Putamen (tissue), 1 donor: ENCODE measurements at places on chromosomes 6 and 20.

DNA sequence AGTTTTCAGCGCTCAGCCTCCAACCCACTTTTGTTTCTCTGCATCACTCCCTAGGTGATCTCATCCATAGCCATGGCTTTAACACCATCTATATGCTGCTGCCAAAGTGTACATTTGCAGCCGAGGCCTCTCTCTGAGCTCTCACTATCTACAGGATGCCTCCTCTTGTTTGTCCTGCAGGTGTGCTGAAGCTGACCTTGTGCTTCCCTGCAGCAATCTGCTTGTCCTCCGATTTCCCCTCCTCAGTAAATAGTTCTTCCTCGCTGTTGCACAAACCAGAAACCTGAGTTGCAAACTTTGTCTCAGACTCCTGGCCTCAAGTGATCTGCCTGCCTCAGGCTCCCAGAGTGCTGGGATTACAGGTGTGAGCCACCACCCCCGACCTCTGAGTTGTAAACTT is 3.7 kb upstream of the TXNDC5 start:
- no peak for DNase-seq

DNA sequence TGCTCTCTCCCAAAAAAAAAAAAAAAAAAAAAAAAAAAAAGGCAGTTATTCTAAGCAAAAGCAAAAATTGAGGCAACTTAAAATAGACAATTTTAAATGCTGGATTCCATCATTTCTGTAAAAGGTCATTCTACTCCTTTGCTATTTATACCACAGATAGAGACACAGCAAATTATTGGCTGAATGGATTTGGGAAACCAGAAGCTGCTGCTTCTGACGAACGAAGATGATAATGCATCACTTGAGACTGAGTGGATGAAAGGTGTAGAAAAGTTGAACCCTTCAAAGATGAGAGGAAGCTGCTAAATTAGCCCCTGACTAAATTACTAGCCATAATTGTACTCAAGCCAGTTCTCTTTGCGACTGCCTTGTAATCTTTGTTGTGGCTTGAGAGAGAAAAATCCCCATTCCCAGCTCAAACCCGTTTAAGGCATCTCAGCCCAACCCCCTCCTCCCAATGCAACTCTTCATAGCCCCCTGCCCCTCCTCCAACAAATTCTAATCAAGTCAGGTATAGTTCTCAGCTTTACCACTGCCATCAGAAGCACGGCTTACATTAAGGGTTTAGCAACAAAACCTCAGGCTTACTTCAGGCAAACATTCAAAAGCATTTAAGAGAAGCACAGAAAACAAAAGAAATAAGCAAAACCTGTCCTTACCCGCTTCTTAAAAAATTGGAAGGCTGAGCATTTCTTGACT is 1.0 kb downstream of the SGK1 start:
- DNase-seq = no peak

DNA sequence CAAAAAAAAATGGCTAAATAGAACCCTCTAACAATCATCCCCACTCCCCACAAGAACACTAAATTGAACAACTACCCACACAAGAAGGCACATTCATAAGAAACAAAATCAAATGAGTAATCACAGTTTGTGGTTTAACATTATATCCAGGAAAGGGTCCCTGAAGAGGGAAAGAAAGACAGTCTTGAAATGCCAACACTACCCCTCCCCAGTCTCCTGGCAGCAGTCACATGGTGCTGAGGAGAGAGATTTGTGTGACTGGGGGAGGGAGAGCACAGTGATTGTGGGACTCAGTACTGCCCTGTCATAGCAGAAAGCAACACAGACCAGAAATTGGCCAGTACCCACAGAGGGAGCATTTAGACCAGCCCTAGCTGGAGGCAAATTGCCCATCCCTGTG is 443.7 kb upstream of the BTBD3 start:
- DNase-seq = no peak

DNA sequence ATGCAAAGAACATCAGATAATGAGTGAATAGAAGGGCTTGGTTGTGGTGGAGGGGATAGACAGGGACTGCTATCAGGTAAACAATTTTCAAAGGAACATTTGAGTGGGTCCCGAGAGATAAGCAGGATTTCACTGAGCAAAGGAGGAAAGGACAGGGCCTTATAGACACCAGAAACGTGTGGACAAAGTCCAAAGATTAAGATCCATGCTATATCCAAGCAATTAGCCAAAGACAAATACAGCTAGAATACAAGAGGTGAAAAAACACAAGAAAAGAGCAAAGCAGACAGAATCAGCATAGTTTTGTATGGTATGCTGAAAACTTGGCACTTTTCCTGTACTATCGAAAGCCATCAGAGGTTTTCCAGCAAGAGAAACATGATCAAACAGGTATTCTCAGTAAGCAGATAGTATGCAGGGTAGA is 59.8 kb downstream of the CDK19 start:
- DNase-seq = no peak

GRCh38 chr20:3360752-3361151 is 46.7 kb downstream of the DNAAF9 start:
- no peak for DNase-seq

- no peak for DNase-seq
Observed at GRCh38 chr20:51542571-51543421, at the start of gene NFATC2. NFATC2 (minus strand) TSS chr20:51542719; CDS start chr20:51542499, 220 bp downstream.

- no peak for DNase-seq
Observed at GRCh38 chr20:53660947-53661381, 67.3 kb upstream of the ZNF217 start.

GRCh38 chr20:62766071-62766450 is 30.2 kb upstream of the MRGBP start:
- no peak for DNase-seq

DNA sequence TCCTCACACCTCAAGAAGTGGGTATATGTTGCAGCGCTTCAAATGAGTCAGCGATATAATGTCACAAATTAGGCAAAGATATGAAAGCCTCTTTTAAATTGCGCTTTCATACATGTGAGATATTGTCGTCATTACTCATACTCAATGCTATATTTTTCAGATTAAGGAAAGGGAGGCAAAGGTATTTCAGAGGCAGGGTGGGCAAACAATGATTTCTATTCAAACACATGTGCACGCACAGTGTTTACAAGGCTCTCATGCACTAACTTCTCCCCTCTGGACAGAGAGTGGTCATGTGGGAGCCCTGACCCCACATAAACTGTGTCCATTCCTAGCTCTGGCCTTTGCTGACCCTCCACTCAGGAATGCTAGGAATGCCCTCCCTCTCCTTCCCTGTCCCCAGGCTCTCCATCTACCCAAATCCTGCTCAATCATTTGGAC is 112.1 kb upstream of the TMEM170B start:
- DNase-seq = no peak

DNA sequence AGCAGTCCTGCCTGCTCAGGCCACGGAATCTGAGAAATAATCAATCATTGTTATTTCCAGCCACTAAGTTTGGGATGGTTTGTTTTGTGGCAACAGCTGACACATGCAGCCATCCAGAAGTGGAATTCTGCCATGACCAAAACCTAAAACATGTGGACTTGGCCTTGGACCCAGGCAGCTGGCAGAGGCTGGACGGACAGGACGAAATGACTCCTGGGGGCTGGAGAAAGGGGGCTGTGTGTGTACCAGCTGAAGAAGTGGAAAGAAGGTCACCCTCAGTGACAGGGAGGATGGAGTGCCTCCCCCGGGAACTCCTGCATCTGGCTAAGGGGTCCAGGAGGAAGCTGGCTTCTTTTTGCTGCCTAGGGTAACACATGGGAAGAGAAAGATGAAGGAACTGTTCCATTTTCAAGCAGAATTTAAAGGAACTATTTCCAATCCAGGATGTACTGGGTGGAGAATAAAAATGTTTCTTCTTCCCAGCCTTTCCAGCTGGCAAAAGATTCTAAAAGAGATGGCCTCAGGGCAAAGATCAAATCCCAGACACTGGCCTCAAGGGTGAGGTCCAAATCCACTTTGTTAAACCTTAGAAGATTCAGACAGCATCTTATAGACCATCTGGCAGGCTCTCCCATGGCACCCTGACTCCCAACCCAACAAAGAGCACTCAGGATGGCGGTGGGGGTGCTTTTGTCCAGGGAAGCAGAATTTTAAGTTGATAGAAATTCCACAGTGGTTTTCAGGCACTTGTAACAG is 14.3 kb downstream of the SERPINB6 start:
- no peak for DNase-seq

DNA sequence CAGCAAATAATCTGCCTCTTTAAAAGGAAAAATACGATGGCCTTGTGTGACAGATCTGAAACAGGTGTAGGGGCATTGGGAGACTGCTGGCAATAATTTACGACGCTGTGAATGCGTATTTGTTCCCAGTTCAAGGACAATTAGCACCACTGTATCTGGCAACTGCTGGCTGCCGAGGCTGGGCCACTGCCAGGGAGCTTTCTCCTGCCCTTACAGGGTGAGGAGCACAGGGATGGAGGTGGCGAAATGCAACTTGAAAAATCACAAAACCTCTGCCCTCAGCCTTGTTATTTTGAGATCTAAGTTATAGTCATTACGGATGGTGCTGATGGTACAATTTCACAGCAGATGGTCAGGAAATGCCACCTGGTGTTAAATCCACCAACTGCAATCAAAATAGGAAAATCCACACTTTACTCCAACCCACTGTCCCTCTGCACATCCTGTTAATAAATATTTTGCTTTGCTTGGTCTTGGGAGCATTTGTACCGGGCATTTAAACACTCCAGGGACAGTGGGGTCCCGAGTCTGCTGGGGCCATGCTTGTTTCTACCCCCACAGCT is 6.4 kb downstream of the MYLK4 start:
- DNase-seq = no peak

- DNase-seq = no peak
Observed at GRCh38 chr6:108671790-108672189, 111.1 kb downstream of the FOXO3 start.

GRCh38 chr20:41304002-41304401 is 13.5 kb downstream of the ZHX3 start:
- DNase-seq = no peak

DNA sequence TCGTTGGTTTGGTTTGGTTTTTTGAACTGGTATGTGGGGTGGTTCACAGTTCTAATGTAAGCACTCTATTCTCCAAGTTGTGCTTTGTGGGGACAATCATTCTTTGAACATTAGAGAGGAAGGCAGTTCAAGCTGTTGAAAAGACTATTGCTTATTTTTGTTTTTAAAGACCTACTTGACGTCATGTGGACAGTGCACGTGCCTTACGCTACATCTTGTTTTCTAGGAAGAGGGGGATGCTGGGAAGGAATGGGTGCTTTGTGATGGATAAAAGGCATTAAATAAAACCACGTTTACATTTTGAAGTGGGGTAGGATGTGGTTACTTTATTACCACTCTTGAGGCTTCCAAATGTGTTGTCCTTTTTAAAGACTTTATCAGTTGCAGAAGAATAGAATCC is 168.0 kb downstream of the ZMYND8 start:
- no peak for DNase-seq

- no peak for DNase-seq
Observed at GRCh38 chr6:19812512-19813119, 24.6 kb upstream of the ID4 start.

- no peak for DNase-seq
Observed at GRCh38 chr6:35093783-35094182, 47.4 kb downstream of the TCP11 start.

- peak; percentile 40 for DNase-seq
Observed at GRCh38 chr6:118939683-118940082, 4.7 kb upstream of the MCM9 start.

DNA sequence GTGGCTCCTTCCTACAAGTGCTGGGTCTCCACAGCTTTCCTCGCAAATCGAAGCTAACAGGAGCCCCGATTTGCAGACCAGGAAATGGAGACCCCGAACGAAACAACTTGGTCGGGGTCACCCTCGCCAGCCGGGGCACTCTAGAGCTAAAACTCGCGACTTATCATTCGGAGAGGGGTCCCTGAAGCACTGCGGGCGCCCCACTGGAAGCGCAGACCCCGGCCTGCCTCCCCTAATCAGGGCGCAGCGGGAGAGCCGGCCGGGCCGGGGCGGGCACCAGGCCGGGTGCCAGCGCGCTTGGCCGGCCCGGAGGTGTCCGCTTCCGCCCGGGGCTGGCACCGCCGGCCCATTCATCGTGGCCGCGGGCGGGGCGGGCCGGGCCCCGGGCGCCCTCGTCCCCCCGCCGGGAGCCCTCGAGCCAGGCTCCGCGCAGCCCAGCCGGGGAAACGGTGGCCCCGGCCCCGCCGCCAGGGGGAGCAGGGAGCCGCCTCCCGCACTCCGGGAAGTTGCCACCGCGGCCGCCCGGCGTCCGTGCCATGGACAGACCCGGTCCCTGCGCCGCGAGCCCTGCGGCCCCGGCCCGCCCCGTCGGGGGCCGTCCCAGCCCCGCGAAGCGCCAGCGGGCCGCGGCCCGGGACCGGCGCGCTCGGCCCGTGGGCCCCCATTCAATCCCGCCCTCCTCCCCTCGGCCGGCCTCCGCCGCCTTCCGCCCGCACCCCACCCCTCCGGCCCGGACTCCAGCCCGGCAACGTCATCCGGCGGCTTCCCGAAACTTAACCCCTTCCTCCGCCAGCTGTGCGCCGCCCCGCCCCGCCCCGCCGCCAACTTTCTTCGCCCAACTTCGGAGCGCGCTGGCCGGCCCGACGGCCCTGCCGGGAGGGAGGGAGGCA is 961 bp downstream of the RRBP1 start:
- peak; percentile 83 for DNase-seq

- no peak for DNase-seq
Observed at GRCh38 chr20:54208548-54209176, 775 bp downstream of the PFDN4 start.

- DNase-seq = no peak
Observed at GRCh38 chr6:90226257-90226656, 70.4 kb downstream of the BACH2 start.

- DNase-seq = no peak
Observed at GRCh38 chr6:39339096-39339867, 16.8 kb upstream of the KCNK16 start.

GRCh38 chr20:41616228-41616627 is 1.9 kb downstream of the CHD6 start:
- DNase-seq = no peak

GRCh38 chr6:107173779-107174178 is 58.5 kb upstream of the BEND3 start:
- DNase-seq = no peak

DNA sequence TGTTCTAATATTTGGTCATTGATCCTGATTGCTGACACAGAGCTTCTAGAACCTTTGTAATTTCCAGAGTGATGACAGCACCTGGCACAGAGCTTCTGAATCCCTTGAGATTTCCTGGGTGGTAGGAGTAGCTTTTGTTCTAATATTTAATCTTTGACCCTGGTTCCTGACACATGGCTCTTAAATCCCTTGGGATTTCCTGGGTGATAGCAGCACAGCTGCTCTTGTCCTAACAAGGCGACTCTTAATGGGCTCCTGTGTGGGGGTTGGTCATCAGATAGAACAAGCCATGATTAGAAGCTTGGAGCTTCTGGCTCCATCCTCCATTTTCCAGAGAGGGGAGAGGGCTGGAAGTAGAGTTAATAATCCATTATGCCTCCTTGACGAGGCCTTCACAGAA is 18.4 kb downstream of the GMPR start:
- DNase-seq = no peak

GRCh38 chr6:46850792-46851191 is 57.6 kb downstream of the MEP1A start:
- DNase-seq = no peak

DNA sequence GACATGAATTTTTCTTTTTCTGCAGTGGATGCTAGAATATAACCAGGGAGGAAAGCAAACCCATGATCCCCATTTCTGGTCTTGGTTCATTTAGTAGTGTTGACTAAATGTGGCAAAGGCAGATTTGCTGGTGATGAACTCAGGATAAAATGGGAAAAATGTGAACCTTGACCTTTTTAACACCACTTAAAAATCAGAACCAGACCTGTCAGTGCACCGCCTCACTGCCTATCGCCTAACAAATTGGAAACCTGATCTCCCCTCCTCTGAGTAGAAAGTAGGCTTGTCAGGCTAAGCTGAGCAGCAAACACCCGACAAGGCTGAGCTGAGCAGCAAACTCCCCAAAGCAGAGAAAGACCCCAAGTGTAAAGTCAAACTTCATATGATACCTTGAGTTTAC is 254.8 kb downstream of the FOXC1 start:
- no peak for DNase-seq
